Iris pigment epithelial cell (primary cell): ENCODE measurements at places on chromosomes 16 and 17.

DNA sequence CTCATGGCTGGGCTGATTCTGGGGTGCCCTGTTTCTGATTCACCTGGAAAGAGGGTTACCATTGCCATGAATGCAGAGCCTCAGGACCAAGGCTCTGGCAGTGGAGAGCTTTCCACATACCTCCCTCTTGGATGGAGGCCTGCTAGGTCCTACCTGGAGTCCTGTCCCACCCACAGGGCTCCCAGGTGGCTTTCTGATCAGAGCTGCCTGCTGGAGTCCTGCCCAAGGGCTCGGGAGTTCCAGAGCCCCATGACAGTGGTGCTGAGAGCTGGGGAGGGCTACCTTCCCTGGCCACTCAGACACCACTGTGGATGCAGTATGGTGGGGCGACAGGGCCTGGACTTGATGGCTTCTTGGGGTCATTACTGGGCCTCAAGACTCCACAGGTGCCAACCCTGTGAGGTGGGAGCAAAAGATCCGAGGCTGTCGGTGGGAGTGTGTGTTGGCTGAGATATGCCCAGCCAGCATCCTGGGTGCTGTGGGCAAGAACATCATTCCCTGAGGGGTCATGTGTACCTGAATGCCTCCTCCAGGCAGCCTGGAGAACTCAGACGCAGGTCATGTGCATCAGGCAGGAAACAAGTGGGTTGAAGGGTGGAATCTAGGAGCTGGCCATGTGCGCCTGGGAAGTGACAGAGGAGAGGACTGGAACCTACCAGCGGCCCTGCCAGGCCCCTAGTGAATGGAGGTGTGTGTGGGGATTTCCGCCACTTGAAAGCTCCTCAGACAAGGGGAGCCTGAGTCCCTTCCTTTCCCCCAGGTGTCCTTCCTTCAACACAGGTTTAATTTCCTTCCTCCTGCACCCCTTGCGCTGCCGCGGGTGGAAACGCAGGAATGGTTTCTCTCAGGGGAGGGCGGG, 2.3 kb upstream of the WNT3 start:
- no peak for DNase-seq

DNA sequence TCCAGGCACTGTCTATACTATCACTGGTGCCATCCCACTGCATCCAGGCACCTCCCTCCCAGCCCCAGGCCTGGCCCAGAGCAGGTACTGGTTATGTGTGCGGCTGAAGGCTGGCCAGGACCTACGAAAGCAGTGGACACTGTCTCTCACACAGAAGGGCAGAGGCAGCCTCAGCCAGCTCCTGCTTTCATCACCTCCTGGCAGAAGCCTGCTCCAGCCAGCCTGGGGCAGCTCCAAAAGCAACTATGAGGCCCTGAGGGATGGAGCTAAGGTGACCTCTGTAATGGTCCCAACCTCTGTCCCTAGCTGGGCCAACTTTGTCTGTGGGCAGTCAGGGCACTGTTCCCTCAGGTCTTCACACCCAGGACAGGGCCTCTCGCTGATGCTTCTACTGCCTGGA, 18.8 kb downstream of the HSD11B2 start:
- no peak for DNase-seq

DNA sequence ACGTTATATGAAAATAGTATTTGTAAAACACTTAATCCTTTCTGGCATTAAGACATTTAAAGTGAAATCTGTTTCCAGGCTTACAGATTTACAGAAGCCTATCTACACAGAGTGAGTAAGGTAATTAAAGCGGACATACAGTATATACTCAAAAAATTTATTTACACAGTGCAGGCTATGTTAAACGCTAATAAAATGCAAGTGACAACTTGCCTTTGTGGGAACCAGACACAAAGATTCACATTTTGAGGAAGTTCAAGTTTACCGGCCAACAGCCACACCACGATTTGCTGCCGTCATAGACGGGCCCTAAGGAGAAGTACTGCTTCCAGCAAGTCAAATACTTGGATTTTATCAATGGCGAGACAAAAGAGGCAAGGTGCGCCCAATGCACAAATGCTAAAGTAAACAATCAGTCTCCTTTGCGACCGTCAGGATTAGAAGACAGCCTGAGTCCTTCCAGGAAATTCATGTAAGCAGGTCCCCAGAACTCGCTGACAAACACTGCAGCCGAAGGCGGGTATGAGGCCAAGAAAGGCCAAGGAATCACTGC, 801 bp downstream of the VPS35 start:
- peak; percentile 43 for DNase-seq

GRCh38 chr17:1034652-1035210, 37.8 kb downstream of the TIMM22 start:
- no peak for DNase-seq

DNA sequence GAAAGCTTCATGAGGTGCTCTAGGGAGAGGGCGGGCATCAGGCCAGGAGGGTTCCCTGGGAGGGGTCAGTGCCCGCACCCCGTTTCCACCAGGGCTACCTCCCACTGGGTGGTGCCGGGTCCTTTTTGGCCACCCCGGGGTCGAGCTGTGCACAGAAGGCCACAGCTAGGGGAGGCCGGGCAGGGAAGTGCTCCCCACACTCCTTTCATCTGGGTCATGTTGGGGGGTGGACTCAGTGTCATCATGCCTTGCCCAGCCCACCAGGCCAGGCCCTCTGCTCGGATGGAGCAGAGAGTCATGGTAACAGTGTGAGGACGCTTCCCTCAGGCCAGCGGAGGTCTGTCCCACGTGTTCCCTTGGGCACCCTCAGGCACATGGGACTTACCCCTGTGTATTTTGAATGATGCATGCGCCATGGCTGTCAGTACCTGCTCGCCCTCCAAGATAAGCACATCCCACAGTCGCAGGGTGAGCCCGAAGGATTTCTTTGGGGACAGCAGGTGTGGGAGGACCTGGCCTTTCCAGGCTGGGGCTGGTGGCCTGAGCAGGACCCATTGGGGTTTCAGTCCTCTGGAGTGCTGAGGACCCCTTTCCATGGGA, 46.4 kb downstream of the TNFRSF13B start:
- DNase-seq: no peak

DNA sequence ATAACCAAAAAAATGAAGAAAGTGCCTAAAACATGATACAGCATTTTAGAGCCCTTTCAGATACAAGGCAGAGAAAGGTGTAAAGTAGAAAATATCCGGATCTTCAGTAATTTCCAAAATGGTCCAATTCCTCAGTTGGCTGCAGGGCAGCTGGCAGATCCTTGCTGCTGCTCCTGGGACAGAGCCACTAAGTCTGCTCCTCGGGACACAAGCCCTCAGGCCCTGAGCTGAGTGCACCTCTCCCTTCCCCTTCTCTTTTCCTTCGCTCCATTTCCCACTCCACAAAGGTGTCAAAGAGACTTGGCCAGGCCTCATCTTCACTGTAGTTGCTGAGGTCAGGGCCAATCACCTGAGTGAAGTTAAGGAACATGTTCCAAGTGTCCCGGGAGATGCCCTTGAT, 40.5 kb downstream of the DCUN1D3 start:
- DNase-seq: no peak

- DNase-seq: no peak
Measured at GRCh38 chr16:56589141-56590039, at the start of gene MT3. Gene MT3, plus strand, starts transcription at chr16:56589528. Its CDS starts 63 bp downstream, at chr16:56589591.

DNA sequence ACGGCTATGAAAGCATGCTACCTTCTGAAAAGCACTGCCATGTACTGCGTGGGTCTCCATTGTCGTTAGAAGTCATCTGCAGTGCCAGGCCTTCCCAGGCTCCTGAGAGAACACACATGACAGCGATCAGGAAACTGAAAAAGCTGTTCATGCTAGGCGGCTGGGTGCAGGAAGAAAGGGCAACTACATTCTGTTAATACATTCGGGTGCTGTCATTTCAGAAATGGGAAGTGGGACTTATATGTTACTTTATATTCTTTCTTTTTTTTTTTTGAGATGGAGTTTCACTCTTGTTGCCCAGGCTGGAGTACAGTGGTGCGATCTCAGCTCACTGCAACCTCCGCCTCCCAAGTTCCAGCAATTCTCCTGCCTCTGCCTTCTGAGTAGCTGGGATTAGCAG, 19.9 kb downstream of the CFAP20 start:
- DNase-seq: no peak

DNA sequence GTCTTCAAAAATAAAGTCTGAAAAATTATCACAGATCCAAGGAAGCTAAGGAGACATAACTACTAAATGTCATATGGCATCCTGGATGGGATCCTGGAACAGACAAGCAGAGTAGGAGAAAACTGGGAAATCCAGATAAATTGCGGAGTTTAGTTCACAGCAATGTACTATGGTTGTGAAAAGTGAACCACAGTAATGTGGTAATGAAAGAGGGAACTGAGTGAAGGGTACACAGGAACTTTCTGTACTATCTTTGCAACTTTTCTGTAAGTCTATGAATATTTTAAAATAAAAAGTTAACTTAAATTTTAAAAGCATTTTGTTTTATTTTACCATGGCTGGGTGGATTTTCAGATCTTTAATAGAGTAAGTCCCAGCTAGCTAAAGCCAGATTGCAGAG, 16.3 kb downstream of the SLFN12L start:
- no peak for DNase-seq

- no peak for DNase-seq
Measured at GRCh38 chr17:40338941-40339649, 25.4 kb downstream of the GJD3 start.

DNA sequence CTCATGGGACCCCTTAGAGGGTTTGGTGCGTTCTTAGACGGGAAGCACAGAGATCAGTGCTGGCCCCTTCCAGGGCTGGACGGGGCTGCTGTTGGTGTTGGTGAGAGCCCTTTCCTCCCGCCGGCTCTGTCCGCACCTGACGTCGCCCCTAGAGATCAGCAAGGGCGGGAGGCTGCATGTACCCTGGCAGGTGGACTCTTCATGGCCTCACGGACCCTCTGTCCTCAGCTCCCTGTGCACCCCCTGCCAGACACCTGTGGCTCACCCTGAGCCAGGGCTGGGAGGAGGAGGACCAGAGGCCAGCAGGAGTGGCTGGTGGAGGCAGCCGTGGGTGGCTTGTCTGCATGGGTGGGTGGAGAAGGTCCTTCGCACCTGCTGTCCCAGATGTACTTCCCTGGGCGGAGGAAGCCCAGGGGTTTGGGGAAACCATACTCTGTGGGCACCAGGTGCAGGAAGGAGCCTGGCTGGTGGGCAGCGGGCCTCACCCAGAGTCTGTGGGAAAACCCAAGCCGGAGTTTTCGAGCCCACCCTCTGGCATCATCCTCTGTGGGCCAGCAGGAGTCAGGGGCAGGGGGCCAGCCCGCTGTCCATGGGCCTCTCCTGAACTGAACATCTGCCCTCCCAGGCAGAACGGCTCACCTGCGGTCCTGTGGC, 348.6 kb downstream of the SEC14L1 start:
- DNase-seq: no peak

GRCh38 chr16:67857547-67858233, 10.2 kb upstream of the CENPT start:
- DNase-seq: peak; percentile 97

- DNase-seq: peak; percentile 14
Measured at GRCh38 chr17:76968707-76969597, 100.7 kb downstream of the MGAT5B start.

DNA sequence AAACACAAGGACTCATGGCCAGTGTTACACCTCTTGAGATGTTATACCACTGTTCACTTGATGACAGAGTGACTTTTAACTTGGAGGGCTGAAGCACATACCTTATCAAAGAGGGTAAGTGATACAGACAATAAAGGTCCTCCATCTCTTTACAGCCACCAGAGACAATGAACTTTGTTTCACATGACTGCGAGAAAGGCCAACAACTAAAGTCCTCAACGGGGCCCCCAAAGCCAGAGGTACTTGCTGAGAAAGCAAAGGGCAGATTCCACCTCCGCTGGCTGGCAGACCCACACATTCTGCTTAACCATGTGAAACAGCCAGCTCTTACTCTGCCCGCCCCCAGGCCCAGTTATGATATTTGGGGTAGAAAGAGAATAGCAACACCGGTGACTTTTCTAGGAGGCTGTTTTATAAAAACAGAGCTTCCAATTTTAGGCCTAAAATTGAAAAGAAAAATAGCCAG, 21.4 kb downstream of the DCUN1D3 start:
- DNase-seq: no peak

GRCh38 chr17:47847341-47848197, 3.4 kb downstream of the SP6 start:
- peak; percentile 25 for DNase-seq

DNA sequence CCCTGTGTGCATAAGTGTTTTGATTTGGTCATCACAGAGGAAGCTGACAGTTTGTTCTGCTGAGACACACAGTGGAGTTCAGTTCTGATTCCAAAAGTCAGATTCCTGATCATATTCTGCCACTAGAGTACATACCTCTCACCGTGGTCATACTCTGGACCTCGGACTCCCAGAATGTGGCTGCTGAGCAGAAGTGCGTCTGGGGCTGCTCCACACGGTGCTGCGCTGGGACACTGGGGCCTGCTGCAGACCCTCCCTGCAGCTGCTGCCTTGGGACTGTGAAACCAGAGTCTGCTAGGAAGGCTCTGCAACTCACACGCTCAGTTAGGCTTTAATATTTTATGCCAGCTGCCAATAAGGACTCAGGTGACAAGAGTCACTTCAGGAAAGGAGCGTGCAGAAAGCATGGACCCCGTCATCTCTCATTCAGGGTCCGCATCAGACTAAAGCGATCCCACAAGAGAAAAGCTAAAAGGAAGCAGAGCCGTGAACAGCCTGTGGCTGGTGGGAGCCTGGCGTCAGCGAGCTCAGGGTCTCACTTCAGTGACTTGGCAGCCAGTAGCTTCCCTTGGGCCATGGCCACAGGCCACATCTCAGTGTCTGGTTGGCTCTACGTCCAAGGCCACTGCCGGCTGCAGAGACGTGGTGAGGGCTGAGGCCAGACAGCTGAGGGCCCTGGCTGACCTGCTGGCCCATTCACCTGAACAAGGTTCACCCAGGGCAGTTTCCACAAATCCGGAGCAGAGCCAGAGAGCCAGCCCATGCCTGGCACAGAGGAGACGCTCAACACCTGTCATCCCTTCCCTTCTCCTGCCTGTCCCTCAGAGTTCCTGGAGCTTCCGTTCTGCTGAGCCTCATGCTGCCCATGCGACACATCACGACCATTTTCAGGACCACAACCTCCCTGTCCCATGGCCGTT, 24.7 kb upstream of the KIFC3 start:
- peak; percentile 34 for DNase-seq

GRCh38 chr17:82876602-82877379, 37.0 kb upstream of the ZNF750 start:
- DNase-seq: peak; percentile 89

DNA sequence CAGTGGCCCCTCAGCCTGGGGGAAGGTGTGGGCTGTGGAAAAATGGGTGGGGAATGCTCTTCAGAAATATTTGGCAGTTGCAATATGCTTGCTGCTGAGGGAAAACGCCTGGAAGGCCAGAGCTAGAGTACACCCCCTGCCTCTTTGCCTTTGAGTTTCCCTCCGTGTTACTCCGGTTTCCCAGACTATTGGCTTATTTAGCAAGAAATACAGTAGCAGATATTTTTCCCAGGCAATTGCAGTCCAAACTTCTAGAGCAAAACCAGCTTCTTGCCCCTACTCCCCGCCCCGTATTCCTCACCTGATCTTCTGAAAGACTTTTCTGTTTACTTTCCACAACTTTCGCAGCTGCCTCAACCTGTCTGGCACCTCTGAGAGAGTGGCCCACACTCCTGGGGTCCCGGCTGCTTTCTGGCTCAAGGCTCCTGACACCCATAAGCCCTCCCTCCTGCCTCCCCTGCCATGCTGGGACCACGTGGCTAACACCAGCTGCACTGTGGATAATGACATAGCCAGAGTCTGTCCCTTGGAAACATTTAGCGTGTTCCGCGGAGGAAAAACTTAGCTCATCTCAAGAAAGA, 45.8 kb upstream of the HELZ start:
- DNase-seq: no peak

- DNase-seq: peak; percentile 45
Measured at GRCh38 chr16:71542377-71542776, 16.2 kb downstream of the CHST4 start.
